ENCODE measurements at places on chromosomes 2 and 18.

DNA sequence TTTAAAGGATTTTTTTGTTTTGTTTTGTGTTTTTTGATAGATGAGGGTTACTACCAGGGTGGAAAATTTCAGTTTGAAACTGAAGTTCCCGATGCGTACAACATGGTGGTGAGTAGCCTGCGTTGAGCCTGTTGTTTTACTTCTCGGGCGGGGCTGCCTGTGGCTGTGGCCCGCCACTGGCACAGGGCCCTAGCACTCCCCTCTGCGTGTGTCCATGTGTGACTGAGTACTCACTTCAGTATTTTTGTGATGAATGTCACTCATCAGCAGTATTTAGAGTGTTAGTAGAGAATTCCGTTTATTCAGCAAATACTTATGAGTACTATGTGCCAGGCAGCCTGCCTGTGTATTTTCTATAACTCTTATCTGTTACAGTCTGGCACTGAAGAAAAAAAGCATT is 44.3 kb upstream of the SCLY start:
- DNase-seq: no peak

DNA sequence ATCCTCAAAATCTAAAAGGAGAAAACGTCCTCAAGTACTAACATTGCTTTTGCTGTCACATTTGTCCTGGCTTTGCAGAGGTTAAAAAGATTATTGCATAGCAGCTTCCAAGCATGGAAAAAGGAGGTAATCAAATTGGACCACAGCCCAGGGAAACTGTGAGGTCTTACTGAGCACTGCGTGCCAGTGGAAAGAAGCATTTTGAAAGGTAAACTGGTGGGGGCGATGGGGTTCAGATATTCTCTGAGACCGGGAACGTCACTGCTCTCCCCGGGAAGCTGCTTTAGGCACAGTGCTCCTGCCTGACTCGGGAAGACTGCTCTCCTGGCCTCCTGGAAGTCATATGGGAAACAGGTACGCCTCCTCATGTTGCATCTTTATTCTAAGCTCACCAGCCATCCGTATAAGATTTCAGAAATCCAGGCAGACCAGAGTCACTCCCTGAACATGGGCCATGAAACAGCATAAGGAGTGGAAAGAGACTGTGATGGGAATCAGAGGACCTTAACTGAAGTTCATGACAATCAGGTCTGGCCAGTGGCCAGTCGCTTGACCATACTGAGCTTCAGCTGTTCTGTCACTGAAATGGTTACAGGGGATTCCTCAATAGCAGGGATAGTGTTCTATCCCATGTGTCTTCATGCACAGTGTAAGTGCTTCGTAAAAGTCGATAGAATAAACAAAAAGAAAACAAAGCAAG is 284.1 kb downstream of the TRIB2 start:
- no peak for DNase-seq

- DNase-seq: no peak
Observed at GRCh38 chr2:216343221-216343980, 28.9 kb downstream of the MARCHF4 start.

- DNase-seq: no peak
Observed at GRCh38 chr18:63579616-63580015, 7.5 kb upstream of the SERPINB13 start.

GRCh38 chr2:190804182-190804795 is 76.3 kb upstream of the GLS start:
- no peak for DNase-seq

DNA sequence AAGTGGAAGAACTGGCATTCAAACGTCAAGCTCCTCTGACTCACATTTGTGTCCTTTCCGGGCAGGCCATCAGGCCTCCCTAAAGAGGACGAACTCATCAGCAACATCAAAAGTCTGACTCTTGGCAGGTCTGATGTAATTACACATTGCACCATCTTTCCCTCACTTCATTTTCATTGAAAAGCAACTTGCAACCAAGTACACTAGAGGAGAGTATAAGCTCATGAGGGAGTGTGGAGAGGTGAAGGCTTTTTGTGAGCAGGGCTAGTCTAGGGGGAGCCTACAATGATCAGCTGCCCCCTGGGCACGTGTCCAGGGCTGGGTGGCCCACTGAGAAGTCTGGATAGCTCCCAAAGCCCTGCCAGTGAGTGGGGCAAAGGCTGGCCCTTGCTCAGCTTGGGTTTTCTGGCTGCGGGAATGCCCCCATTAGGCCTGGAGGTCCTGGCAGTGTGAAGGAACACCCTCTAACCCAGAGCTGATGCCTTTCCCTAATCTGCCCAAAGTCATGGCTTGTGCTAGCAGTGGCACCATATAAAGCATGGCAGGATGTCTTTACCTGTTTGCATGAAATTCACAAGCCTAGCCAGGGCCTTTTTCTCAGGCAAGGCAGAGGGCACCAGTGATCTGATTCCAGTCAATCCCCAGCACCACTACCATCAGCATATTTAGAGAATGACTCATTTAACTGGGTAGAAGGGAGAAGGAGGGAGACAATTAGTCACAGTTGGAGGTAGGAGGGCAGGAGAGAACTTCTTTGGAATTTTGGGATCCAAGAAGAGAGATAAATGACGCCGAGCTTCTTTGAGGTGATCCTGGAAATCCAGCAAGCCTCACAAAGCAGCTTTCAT is 8.5 kb upstream of the DAW1 start:
- no peak for DNase-seq

DNA sequence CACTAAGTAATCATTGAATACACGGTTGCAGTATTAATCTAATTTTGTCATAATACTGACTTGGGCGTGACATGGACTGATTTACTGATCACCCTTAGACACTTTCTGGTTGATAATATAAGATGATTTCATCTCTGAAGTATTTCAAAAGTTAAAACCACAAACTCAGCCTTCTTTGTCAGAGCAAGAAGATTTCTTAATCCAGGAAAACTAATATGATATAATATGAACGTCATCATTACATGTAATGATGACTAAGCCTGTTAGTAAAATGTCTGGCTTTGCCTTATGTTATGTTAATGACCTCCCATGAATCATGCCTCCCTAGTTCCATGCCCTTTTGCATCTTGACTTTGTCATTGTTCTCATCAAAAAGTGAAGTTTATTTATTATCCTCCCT is 1325.0 kb upstream of the CDH2 start:
- DNase-seq: no peak

GRCh38 chr2:207038299-207038698 is 99.0 kb downstream of the CPO start:
- no peak for DNase-seq

DNA sequence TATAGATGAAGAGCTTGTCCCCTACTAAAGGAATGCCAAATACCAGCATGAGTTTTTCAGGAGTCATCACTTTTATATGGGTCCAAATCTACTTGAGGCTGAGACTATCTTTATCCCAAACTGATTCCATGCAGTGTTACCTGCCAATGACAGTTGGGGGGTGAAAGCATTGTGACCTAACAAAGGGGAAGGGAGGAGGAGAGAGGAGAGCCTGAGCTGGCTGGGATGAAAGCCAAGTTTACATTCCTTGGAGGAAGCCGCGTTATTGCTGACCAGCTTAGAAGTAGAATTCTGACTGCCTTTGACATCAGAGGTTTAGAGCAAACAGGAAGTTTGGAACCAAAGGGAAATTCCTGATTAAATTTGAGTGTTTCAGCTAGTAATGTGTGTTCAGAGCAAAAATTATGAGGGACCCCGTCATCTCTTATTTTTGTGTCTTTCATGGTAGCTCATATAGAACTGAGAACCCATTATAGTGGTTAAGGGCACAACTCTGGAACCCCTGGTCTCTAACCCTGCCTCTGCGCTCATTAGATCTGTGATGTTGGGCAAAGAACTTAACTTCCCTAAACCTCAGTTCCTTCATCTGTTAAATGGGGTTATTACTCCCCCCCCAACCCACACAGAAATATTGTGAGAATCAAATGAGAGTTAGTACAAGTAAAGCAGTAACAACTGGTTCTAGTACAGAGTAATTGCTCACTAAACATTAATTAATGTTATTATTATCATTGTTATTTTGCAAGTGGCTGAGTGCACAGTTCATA is 199.3 kb upstream of the EPAS1 start:
- no peak for DNase-seq

GRCh38 chr2:60490848-60491247 is 62.6 kb downstream of the BCL11A start:
- DNase-seq: no peak

GRCh38 chr2:63764630-63765029 is 77.1 kb upstream of the UGP2 start:
- DNase-seq: no peak

- DNase-seq: no peak
Observed at GRCh38 chr2:132701810-132702209, 31.8 kb upstream of the LYPD1 start.

- no peak for DNase-seq
Observed at GRCh38 chr2:192414794-192415193, 220.1 kb upstream of the TMEFF2 start.

- no peak for DNase-seq
Observed at GRCh38 chr2:98875746-98876145, 60.3 kb downstream of the CRACDL start.

DNA sequence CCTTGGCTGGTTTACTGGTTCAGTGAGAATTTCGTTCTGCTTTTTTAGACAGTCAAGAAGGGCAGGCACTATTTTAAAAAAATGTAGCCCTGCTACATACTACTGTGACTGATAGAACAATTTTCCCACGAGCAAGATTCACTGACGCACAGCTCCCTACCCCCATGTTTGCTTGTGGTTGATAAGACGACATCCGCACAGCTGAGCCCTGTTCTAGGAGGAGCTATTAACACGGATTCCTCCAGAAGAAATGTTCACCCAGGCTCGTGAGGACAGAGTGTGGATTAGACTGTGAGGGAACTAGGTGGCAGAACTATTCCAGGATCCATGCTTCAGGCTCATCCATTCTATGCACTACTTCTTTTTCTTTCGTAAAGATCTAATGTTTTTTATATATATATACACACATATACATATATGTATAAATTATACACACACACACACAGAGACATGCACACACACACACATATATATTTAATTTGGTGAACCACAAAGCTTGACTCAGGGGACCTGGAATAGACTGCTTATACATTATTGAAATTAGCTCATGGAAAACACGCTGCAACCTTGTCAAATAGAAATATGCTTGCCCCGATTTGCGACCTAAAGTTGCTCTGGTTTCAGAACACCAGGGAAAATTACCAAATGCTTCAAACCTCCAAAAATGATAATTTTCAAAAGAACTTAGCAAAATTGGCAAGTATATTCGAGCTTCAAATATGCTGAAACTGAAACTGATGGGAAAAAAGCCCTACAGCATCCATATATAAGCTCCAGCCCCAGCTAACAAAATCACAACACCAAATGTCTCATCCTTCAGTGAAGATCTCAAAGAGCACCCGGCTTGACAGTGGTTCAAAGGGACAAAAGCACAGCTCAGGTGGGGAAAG is 370.4 kb downstream of the SOCS6 start:
- no peak for DNase-seq

- no peak for DNase-seq
Observed at GRCh38 chr18:61502472-61502871, 169.2 kb downstream of the CDH20 start.

DNA sequence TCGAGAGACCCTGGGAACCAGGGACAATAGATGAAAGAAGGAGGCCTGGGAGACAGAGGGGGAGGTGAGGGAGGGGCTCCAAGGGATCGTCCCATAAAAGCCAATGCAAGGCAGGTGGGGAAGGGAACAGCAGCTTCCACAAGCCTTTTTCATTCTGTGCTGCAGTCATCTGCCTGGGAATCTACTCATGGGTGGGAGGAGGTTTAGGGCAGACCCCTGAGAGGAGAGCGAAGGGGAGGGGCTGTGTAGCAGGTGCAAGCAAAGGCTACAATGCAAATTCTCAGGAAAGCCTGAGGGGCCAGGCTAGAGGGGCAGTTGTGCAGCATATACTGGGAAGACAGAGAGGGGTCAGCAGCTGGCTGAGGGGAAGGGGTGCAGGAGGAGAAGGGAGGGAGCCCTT is 135.4 kb downstream of the SETBP1 start:
- DNase-seq: no peak

- DNase-seq: no peak
Observed at GRCh38 chr2:124915567-124915966, 890.5 kb downstream of the CNTNAP5 start.

DNA sequence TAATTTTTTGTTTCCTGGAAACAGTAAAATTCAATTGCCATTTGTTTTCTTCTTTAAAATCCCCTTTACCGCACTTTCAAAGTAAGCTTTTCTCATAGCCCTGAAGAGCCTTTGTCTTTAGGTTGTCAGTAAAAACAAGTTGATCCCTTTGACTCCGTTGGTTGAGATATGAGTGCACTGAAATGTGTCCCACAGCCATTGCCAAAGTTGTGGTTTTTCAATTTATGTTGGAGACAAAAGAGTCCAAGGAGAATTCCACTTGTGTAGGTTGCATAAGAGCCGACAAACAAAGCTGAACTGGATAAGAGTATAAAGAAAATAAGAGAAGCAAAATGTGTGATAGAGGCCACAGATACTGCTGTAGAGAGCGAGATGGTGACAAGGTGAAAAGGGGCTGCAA is 26.1 kb upstream of the HNMT start:
- DNase-seq: no peak

- no peak for DNase-seq
Observed at GRCh38 chr2:74812787-74813590, 20.9 kb upstream of the HK2 start.

DNA sequence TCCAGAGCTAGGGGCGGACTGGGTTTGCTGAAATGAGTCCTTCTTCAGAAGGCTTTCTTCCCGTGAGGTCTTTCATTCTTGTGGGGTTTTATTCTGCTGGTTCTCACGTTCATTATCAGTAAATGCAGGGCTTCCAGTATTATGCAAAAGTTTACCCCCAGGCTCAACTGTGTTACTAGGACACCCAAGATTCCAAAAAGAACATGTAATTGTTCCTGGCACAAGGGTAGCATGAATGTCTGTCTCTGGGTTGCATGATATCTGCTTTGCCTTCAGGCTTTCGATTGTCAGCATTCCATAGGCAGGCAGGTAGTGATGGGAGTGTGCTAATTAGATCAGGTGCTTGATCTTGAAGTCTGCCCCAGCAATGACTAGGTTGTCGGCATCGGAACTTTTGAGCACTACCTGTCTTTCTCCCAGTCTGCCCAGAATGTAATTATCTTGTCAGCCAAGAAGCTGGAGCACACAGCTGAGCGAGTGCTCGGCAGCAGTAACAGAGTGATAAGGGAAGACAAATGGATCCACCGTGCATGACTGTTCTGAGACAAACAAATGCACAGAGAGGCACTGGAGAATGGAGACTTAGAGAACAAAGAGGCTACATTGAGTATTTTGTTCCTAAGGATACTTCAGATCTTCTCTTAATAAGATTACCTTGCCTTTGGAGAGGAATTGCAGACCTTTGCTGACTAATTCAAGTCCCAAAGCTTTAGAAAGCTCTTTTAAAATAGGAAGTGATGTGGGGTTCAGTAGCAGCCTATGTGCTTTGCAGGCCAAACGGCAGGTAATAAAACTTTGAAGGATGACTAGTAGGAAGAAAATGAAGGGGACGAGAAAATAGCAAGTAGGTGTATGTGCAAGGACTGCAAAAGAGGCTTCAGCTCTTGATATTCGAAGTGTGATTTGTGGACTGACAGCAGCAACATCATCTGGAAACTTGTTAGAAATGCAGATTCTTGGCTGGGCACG is 41.9 kb downstream of the ITGB6 start:
- no peak for DNase-seq

GRCh38 chr2:135257383-135258090 is 205.4 kb downstream of the RAB3GAP1 start:
- DNase-seq: no peak

- DNase-seq: no peak
Observed at GRCh38 chr2:100178864-100179263, 36.5 kb upstream of the AFF3 start.
